ENCODE measurements at places on chromosomes 12 and 14. TPM values are rescaled to one million over a fixed set of nuclear protein-coding genes. Genes with fewer than 3 reads are reported as not detected.

Gene IFT81
- polyA plus RNA-seq = 20.6 TPM

Gene RIMKLB
- polyA plus RNA-seq = 41.8 TPM

Gene RAB3IP
- polyA plus RNA-seq = 26.9 TPM

Gene ARHGAP9
- polyA plus RNA-seq = not detected

Gene REC8
- 6.9 TPM for polyA plus RNA-seq

Gene DUSP16
- polyA plus RNA-seq = 1.6 TPM

Gene LRRC10
- not detected for polyA plus RNA-seq

Gene SYNDIG1L
- polyA plus RNA-seq = not detected

Gene HNF1A
- not detected for polyA plus RNA-seq

Gene PCBP2
- polyA plus RNA-seq = 125 TPM

Gene DNAI7
- polyA plus RNA-seq = 6.2 TPM

Gene LUM
- polyA plus RNA-seq = not detected

Gene OTX2
- not detected for polyA plus RNA-seq

Gene BTG1
- 3.9 TPM for polyA plus RNA-seq

Gene PELI2
- 1.7 TPM for polyA plus RNA-seq

Gene CIT
- 3.4 TPM for polyA plus RNA-seq

Gene PRH2
- polyA plus RNA-seq = not detected

Gene C14orf180
- polyA plus RNA-seq = not detected

Gene CLEC4D
- not detected for polyA plus RNA-seq

All from Purkinje cell (primary cell).